ENCODE measurements at places on chromosomes 7 and 10.

- no peak for DNase-seq
Measured at GRCh38 chr7:131327049-131327625, 539 bp upstream of the MKLN1 start.

DNA sequence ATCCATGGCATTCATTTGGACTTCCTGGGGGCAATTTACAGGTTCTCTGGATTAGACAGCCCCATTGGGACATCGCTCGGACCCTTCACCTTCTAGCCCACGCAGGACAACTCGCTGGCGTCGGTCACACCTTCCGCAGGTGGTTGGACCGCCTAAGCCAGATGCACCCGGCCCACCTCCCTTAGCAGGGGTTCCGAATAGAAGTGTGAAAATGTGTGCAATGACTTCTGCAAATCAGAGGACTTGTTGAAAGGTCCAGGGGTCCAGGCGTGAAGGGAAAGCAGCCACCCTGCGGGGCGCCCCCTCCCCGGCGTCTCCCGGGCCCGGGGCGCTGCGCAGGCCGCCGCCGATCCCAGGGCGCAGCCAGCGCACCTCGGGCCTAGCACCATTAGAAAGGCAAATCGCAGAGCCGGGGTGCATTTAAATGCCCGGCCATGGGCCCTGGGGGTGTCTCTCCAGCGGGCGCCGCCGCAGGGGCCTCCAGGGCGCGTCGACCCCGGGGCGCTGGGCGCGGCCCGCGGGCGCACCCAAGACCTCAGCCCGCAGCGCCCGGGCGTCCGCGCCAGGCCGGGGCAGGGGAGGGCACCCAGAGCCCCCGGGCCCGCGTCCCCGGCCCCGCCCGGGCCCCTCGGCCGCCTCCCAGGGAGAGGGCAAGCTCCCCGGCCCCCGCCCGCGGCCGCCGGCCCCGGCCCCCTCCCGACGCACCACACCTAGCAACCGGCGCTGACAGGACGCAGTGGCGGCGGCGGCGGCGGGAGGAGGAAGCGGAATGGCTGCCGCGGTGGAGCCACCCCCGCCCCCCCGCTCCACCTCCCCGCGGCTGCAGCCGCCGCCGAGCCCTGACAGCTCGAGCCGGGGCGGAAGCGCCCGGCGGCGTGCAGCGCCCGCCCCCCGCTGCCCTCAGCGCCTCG, 1.2 kb downstream of the JAZF1 start:
- peak; percentile 45 for DNase-seq

GRCh38 chr10:69960988-69961880, 91.4 kb upstream of the MACROH2A2 start:
- no peak for DNase-seq

DNA sequence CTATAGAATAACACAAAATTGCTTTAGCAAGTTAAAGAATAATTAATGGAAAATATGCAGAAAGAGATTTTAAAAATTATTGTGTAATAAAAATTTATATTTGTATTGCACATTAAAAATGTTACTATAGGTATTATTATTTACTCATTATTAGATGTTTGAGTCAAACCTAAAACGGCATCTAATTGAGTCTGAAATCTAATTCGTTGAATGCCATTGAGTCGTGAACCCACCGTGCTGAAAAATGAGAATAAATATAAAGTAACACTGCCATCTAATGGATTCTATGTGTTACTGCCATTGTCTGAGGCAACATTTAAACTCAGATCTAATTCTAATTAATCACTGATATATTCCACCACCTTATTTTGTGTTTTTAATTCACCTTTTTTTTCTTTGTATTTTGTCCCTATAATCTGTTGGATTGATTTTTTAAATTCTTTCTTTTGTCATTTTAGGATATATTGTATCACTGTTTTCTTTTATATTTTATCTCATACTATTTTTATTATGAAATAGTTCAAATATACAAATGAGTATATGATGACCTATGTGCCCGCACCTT, 62.2 kb downstream of the SAMD9 start:
- DNase-seq = no peak

DNA sequence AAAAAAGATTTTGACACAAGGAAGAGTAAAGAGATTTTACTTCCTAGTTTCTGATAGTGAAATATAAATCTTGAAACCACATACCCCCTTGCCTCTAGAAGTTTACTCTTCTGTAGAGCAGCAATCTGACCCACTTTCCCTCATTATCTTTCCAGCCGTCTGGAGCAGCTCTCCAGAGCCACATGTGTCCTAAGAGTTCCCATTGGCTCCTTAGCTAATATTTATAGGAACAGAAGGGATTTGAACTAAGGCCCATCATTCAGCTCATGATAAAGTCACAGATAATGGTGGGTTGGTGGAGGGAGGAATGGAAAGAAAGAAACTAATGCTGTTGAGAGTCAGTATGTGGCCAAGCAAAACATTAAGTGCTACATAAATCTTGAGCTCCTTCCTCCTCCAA, 121.8 kb downstream of the INHBA start:
- no peak for DNase-seq

DNA sequence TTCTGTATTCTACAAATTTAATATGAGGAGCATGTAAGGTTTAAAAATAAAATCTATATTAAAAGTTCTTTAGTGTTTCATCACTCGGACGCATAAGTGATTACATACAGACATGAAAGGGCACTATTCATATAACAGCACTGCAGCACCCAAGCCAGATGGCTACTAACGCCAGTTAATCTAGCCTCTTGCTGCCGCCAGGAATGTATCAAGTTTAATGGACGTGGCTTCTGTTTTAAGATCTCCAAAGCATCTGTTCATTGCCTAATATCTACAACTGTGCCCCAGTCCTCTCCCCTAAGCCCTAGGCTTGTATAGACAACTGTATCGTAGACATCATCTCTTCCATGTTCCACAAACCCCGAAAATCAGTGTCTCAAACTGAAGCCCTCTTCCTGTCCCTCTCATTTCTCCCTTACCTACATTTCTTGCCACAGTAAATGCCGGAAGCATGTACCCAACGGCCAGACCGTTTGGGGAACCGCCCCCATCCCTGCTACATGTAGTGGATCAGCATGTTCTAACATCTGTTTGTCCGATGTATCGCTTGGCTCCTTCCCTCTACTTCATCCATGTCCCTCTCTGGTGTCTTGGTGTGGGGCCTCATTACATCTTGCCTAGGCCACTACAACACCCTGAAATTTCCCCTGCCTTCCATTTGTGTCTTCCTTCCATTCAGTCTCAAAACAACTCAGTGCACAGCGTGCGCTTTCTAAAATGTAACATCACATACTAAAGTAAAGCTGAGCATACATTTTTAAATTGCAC, 147.5 kb upstream of the RSU1 start:
- no peak for DNase-seq

- DNase-seq = no peak
Measured at GRCh38 chr10:132101529-132101928, 35.8 kb downstream of the JAKMIP3 start.

GRCh38 chr10:125983161-125983560, 86.8 kb downstream of the FANK1 start:
- no peak for DNase-seq

DNA sequence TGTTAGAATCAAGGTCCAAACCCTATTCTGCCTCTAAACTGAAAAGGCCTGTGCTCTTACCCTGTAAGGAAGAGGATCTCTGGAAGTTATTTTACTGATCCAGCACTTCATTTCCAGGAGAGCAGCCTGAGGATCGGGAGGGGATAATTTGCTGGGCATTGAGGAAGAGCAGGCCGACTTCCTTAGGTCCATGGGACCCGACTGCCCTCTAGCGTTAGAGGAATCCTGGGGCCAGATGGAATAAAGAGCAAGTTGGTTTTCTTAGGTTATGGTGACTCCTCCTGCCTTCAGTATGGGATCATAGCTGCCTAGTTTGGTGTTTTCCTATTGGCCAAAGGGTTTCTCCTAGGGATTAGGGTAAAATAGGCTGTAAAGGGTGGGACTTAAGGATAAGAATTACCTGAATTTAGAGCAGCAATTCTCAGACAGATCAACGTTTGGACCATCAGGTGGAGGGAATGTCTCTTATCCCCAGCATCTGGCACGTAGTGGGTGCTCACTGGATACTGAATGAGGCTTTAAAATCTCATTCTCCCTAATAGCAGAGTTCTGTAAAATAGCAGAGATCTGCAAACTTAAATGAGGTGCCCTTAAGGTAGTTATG, 40.0 kb upstream of the SORBS1 start:
- DNase-seq = peak; percentile 14

GRCh38 chr10:33287112-33287511, 47.4 kb downstream of the NRP1 start:
- DNase-seq = no peak

DNA sequence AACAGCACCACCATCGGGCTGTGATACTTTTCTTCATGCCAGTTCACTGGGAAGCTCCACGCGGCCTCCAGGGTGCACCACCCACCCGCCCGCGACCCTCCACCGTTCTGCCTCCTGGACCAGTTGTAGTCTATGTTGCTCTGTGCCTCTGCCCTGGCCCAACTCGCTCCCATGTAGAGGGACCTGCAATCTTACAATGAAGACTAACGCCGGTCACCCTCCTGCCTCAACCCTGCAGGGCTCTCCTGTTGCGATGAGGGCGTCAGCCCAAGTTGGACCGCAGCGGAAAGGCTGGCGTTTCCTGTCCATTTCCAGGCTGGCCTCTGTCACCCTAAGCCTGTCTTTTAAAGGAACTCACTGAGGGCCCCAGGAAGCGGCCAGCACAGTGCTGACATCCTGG, 34.9 kb downstream of the IL15RA start:
- DNase-seq = no peak

DNA sequence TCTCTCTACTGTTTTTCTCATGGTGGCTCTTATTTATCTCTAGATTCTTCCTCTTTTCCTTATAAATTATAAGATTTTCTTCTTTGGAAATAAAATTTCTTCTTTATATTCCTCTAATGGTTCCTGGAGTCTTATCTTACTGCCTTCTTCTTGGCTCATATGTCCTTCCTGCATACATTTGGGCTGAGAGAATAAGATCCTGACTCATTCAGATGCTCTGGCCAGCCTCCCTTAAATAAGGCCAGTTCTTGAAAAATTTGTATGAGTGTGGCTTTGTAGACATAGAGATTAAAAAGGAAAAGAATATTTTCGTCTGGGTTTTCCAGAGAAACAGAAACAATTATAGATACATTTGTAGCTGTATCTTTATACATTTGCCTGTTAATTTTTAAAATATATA, 411.3 kb downstream of the KIF20B start:
- DNase-seq = no peak

- no peak for DNase-seq
Measured at GRCh38 chr10:107141524-107142061, 22.9 kb downstream of the SORCS1 start.

DNA sequence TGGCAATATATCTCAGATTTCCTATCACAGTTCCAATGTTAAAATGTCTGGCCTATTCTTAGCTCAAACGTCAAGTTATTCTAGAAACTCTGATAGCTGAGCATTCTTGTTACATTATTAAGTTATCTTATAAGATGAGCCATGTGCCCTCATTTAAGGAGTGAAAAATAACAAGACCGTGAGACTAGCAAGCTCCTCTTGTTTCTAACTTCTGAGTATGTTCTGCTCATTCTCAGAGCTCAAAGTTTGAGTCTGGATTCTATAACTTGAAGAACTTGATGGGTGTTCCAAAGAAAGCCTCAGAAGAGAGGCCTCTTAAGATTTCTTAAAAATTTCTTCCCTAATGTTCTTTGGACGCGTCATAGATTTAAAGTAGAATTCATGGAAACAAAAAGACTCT, 215.2 kb downstream of the HTR7 start:
- no peak for DNase-seq

DNA sequence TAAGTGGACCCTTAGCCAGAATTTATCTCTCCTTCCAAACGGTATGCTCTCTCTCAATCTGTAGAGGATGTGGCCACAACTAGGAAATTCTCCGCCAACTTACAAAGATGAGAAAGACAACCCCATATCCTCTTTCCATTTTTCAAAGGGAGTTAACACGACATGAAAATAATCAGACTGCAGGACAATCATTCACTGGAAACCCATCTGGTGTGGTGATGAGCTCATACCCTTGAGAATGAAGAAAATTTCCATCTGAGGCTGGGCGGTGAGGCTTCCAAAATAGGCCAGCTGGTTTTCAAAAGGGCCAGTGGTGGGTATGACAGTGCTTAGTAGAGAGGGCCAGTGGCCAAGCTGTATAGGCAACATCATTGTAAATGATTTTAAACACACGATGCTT, 369.6 kb downstream of the FRMD4A start:
- no peak for DNase-seq

DNA sequence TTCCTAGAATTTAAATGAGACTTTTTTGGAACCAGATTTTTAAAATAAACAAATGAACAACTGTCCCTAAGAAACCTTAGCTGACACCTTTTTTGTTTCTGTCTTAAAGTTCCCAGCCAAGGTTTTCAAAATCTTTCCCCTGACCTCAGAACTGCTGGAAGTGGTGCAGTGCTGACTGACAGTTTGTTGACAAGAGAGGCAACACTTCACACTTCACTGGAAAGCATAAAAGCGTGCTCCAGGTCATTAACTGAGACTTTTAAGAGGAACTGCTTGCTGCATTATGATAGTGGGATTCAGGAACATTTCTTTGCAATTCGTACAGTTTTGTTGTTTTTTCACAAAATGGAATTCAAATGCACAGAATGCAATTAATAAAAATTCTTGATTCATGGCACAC, 36.2 kb downstream of the SYPL1 start:
- no peak for DNase-seq

- DNase-seq = no peak
Measured at GRCh38 chr10:20094226-20094976, 278.2 kb downstream of the PLXDC2 start.

GRCh38 chr7:29588900-29589696, 25.5 kb downstream of the PRR15 start:
- DNase-seq = no peak

DNA sequence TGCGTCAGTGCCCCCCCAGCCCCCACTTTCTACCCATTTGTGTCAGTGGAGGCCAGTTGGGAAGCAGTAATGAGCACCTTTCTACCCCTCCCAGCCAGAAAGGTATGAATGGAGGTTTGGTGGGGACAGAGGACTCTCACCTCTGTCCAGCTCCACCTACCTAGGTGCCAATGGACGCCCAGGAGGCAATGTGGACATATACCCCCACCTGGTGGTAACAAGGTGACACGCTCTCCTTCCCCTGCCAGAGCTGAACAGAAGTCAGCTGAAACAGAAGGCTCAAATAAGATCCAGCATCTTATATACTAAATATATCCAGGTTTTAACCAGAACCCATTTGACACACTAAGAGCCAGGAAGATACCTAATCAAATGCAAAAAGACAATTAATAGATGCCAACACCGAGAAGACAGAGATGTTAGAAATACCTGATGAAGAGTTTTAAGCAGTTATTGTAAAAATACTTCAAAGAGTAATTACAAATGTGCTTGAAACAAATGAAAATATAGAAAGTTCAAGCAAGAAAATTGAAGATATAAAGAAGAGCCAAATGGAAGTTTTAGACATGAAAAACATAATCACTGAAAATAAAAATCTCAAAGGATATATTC, 18.4 kb upstream of the SORCS3 start:
- DNase-seq = no peak

All from stimulated activated CD8-positive, alpha-beta memory T cell treated with anti-CD3 and anti-CD28 coated beads, Interleukin-7, amount 100 ng/mL, for 1 hour (primary cell).